ENCODE measurements at places on chromosomes 3 and 15. TPM values are rescaled to one million over a fixed set of nuclear protein-coding genes. Genes with fewer than 3 reads are reported as not detected.

GRCh38 chr3:169158379-169158778 lies 505.1 kb downstream of the MECOM start:
- no peak for DNase-seq

- DNase-seq, result no peak
These were observed 392.3 kb upstream of the ZNF717 start for GRCh38 chr3:76177610-76178009.

DNA sequence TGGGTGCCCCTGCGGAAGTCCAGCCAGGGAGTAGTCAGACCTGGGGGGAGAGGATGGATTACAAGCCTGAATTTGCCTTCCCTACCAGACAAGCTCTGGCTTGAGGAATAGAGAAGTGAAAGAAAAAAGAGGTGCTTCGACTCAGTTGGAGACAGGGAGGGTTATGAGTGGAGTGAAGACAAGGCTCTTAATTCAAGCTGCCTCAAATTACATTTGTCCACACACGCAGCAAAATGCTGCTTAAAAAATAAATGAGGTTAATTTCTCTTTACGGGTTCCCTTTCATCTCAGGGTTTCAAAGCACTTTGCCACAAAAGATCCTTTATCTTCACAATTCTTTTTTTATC lies 49.0 kb upstream of the SLC4A7 start:
- DNase-seq, result no peak

- no peak for DNase-seq
These were observed 821 bp upstream of the MAGI1 start for GRCh38 chr3:66039590-66039887.

- DNase-seq, result no peak
These were observed 446.8 kb downstream of the CHL1 start for GRCh38 chr3:643376-643775.

DNA sequence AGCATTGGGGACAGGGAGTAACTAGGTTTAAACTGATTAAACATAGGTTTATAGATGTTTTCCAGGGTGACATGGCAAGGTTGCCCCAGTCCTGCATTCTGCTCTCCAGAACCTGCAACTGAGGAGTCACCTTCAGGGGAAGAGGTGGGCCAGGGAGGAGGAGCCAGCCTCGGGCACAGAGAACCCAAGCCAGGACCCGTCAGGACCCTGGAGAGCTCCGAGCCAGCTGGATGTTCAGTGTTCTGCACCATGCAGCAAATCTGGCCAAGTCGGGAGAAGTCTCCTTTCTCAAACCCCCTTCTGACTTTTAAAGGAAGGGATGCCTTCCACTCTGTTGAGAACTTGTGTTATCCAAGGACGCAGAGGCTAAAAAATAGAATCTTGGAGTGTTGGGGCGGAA lies 62.1 kb upstream of the SLC6A11 start:
- no peak for DNase-seq

GRCh38 chr3:104510131-104510849 lies 856.4 kb upstream of the ALCAM start:
- no peak for DNase-seq

DNA sequence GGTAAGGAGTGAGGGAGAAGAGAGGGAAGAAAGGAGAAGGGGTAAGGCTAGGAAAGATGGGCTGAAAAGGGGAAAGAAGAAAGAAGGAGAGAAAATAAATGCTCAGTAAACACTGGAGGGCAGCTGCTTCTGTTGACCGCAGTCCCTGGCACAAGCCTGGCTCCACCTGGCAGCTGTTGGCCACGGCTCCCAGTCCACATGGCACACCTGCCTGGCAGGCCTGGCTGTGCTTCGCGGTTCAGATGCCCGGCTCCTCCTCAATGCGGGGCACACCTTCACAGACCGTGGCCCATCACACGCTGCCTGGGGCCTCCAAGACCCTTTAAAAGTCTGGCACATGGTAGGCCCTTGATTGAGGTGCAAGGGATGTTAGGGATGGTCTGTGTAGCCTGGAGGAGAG lies 516.8 kb upstream of the PROK2 start:
- DNase-seq, result no peak

DNA sequence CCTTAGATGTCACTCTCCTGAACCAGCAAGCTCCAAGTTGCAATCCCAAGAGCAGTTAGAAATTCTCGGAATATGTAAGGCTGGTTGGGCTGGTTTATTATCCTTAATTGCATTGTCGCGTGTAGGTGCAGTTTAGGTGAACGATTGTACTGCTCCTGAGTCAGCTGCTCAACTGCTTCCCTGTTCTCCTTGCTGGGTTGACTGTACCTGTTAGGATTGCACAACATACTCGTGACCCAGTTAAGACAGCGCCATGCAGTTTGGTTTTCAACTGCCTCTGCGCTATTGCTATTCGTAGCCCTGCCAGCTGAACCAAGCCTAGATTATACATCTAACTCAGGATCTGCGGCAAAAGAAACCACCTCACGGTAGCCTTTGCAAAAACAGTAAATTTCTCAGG lies 41.0 kb downstream of the BCL2L10 start:
- no peak for DNase-seq

- no peak for DNase-seq
These were observed 58.7 kb downstream of the TPRA1 start for GRCh38 chr3:127531821-127532220.

DNA sequence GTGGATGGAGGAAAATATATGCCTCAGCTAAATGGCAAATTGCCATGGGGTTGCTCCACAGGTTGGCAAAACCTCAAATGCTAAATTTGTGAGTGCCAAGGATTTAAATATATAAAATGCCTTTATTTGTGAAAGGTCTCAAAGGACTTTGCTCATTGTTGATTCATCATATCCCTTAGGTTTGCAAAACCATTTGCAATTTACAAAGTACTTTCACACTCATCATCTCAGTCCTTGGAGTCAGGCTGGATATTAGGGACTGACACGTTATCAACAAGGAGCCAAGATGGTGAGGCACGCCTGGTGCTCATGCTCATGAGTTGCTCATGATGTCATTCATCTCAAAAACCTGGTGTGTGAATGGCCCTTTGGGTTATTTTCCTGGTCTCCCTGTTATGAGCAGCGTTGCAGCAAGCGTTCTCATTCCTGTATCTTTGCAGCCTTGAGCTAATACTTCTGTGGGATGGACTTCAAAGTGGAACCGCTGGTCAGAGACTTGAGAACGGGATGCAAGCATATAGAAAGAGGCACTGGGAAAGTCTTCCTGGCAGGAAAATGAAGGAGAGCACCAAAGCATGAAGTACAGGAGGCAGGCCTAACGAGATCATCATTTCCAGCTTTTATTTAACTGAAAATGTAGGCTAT lies 66.0 kb downstream of the MYO1E start:
- no peak for DNase-seq

DNA sequence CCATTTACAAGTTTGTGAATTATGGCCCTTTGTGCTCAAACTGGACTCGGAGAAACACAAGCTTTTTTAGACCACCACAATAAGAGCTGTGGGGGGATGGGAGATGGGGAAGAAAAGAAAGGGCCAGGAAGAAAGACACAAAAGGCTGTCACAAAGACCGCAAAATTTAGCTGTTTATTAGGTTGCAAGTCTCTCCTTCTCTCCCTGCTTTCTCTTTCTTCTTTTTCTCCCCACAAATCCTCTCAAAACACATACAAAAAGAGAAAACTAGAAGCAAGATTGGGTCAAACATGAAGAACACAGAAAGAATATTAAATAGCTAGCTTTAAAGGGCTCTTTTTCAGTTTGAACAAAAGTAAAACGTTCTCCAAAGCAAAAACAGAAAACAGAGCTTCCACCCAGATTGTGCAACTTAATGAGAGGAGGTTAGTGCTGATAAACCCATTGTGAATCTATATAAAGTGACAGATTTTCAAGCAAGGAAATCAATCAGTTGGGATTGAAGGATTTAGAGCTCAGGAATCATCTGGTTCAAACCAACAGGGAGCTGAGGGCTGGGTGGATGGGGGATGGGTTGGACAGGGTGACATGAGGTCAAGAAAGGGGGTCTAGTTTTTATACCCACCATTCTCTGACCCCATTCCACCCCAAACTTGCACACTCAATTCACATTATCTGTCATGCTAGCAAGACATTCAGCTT lies 87.3 kb downstream of the DHX30 start:
- peak; percentile 44 for DNase-seq

GRCh38 chr3:159781867-159782266 lies 206.8 kb upstream of the IL12A start:
- DNase-seq, result no peak

GRCh38 chr3:123778991-123779622 lies 105.0 kb downstream of the MYLK start:
- no peak for DNase-seq

GRCh38 chr3:135349254-135349948 lies 554.3 kb downstream of the EPHB1 start:
- DNase-seq, result no peak

Gene HEG1
- total RNA-seq, result 3.8 TPM

Gene PSMA4
- total RNA-seq, result 481 TPM

Gene IGDCC3
- 20.1 TPM for total RNA-seq

Gene PRICKLE2
- 0.25 TPM for total RNA-seq

Gene DUOX2
- total RNA-seq, result not detected

Gene ZNF80
- not detected for total RNA-seq
